Stimulated activated naive CD8-positive, alpha-beta T cell treated with anti-CD3 and anti-CD28 coated beads, Interleukin-15, Interleukin-2, amounts not matched to agents 100 U/mL and 50 U/mL, for 24 hours (primary cell): ENCODE measurements at places on chromosomes 2 and 18.

DNA sequence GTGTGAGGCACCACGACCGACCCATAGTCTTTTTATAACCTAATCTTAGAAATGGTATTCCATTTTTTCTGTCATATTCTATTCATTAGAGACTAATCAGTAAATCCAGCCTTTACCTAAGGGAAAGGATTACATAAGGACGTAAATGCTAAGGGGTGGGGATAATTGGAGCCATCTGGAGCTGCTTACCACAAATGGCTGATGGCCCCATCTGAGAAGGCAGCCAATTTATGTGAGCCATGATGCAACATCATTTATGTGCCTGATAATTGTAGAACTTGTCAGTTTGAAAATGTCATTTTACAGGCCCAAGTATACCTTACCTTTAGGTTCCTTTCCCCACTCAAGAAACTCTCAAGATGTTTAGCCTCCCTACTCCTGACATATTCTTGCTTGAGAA, 44.0 kb downstream of the ARHGEF33 start:
- no peak for DNase-seq

DNA sequence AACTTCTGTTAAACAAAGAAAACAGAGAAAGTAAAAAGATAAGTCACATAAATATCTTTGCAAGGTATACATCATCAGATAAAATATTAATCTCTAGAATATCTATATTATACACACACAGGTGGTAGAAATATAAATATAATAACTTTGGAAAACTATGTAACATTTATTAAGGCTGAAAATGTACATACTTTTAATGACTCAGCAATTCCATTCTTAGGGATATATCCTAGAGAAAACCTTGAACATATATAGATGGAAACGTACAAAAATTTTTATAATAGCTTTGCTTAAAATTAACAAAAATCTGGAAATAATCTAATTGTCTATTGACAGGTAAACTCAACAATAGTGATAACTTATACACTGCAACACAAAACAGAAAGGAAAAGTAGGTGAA, 381.3 kb downstream of the GPD2 start:
- DNase-seq: no peak

DNA sequence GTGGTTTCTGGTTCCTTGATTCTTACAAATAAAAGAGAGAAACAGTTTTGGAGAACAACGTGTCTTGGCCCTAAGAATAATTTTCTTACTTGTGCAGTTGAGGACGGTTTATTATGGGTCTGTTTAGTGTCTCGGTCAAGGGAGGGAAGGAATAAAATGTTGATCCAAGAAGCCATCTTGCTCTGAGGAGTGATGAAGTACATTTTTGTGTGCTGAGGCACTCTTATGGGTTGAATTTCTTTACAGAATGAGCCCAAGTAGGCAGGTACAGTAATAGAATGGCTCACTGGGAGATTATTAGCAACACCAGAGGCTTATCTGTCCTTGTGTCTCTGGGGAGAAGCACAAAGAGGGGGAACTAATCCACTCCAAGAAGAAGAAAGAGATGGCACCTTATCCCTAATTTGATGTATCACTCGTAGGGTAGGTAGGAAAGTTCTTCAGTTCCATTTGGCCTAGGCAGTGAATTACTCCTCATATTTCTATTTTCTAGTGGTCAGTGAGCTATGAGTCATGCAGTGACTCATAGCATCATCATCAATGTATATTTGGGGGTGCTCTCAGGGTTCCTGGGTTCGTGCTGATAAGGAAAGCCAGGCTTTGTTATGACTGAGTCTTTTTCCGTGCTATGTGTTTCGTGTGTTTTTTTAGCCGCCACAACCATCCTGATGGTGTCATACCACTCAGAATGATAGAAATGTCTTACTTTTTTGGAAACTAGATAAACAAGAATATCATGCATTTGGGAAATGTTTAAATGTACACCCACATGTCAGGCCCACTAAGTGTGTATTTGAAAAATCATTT, 250.1 kb upstream of the CTAGE1 start:
- no peak for DNase-seq

GRCh38 chr2:43980902-43981301, 14.9 kb downstream of the LRPPRC start:
- no peak for DNase-seq

GRCh38 chr18:53911200-53911599, 313.3 kb downstream of the MBD2 start:
- DNase-seq: no peak

- no peak for DNase-seq
Observed at GRCh38 chr2:123648016-123648415, 377.1 kb upstream of the CNTNAP5 start.

DNA sequence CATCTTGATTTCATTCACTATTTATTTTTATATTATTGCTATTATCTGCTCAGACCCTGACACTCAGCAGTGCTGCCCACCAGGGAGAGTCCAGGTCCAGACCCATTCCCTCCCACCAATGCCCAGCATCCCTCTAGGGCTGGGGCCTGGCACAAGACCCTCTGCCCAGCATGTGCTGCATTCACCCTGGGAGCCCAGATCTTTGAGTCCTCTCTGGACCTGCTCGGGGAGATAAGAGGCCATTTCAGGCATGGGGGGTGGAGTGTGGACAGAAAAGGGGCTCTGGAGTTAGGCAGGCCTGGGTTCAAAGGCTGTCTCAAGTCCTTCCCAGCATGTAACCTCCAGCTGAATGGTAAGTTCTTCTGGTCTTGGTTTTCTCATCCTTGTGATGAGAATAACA, 209.6 kb downstream of the CYP26B1 start:
- no peak for DNase-seq

- no peak for DNase-seq
Observed at GRCh38 chr2:226838722-226839121, 2.9 kb downstream of the RHBDD1 start.

- no peak for DNase-seq
Observed at GRCh38 chr2:142596334-142597088, 281.0 kb upstream of the KYNU start.
